WTC11 (cell line): ENCODE measurements at places on chromosomes 5 and 9. TPM values are rescaled to one million over a fixed set of nuclear protein-coding genes. Genes with fewer than 3 reads are reported as not detected.

GRCh38 chr9:78932849-78933627, 636.1 kb downstream of the PSAT1 start:
- H3K27me3 ChIP-seq: no peaks in the 10 kb centered on the region
- H3K27ac ChIP-seq: no peak overlapping the region
- H3K36me3 ChIP-seq: no peaks in the 10 kb centered on the region
- DNase-seq: no peak
- H3K4me1 ChIP-seq: no peaks in the 10 kb centered on the region
- no peak overlapping the region for H3K4me3 ChIP-seq

DNA sequence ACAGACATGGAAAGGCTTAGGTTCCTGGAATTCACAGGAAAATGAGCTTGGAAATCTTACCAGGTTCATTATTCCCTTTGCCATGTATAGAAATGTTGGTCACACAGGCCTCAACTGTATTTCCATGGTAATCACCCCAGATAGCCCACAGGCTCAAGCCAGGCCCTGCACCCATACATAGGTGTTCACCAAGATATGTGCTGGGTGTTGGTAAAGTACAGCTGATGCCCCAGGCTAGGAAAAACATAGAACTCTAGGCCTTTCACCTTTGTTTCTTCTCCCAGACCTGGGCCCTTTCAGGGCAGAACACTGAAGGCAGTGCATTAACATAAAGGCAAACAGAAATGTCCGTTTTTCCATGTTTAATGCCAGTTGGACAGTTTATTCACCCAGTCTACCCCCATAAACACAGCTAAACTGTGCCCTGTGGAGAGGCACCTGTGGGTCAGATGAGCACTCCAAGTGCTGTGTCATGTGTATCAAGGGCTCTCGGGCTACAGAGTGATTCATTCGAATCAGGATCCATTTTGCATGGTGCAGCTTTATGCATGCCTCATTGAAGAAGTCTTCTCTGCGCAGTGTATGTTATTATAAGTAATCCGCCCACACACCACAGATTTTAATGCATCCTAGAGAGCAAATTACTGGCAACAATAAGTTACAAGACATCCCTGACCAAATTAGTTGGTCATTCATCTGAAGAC, 93.4 kb upstream of the SLC30A5 start:
- H3K27ac ChIP-seq: no peak overlapping the region
- H3K36me3 ChIP-seq: peaks cover 10% of the 10 kb centered on the region; the same call in 1 of the 2 replicates
- peaks cover 14% of the 10 kb centered on the region for H3K4me1 ChIP-seq
- DNase-seq: no peak
- H3K4me3 ChIP-seq: no peak overlapping the region

DNA sequence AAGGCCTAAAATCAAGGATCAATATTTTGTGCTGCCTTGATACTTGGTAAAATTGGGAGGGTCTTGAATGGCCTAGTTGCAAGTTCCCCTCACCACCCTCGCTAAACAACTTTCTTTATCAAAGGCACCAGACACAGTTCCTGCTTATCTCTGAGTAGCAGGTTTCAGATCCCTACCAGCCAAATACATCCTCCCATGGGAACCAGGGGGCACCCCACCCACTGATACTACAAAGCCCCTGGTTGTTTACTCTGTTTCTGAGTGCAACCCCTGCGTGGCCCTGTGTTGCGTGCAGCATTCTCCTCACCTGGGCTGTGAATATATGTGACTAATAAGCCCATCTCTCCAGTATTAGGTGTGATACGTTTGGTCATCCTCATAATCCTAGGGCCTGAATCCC, 314.9 kb downstream of the DRD1 start:
- H3K27ac ChIP-seq: no peak overlapping the region
- H3K36me3 ChIP-seq: no peaks in the 10 kb centered on the region
- H3K27me3 ChIP-seq: no peaks in the 10 kb centered on the region; the same call in 1 of the 2 replicates

DNA sequence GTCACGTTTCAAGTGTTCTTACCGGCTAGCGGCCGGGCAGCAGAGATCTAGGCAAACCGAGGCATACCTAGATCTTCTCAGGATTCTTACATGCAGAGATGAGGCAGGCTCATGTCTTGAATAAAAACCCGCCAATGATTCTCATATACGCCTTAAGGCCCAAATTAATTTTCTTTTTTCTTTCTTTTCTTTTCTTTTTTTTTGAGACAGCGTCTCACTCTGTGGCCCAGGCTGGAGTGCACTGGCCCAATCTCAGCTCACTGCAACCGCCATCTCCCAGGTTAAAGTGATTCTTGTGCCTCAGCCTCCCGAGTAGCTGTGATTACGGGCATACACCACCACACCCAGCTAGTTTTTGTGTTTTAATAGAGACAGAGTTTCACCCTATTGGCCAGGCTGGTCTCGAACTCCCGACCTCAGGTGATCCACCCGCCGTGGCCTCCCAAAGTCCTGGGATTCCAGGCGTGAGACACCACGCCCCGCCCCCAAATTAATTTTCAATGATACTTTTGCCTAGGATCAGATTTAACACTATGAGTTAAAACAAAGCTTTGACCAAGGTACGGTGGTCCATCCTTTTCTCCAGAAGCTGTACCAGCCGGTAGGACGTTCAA, 1.5 kb downstream of the C9orf40 start:
- H3K4me1 ChIP-seq: peaks cover 27% of the 10 kb centered on the region
- no peak for DNase-seq
- H3K4me3 ChIP-seq: peak overlapping the region; percentile 96
- H3K36me3 ChIP-seq: peaks cover 3% of the 10 kb centered on the region; the same call in 1 of the 2 replicates
- H3K27me3 ChIP-seq: no peaks in the 10 kb centered on the region

DNA sequence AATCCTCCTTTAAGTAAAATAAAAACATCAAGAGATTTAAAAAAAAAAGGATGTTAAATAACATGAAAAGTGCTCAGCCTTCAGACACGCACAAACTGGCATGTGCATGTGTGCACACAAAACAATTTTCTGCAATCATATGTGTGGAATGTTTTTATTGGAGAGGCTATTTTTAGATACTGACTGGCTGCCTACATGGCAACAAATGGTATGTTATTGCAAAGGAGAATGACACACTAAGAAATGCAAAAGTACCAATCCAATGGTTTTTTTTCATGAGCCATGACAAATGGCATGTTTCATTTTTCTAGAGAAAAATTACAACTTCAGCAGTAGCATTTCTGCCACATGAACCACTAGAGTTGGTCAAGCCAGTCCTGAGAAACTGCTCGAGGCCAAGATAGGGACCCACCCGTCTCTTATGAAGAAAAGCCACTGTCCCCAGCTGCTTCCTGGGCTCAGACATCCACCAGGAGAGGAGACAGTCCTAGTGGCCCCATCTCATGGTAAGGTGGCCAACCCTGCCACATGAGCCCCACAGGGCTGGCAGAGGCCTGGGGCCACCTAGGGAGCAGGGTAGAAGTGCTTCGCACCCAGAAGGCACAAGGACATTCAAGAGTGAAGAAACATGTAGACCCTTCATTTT, 116.4 kb downstream of the MYO10 start:
- no peak overlapping the region for H3K27ac ChIP-seq
- H3K4me1 ChIP-seq: no peaks in the 10 kb centered on the region
- peaks cover 4% of the 10 kb centered on the region; the same call in 1 of the 2 replicates for H3K36me3 ChIP-seq
- no peak for DNase-seq
- no peaks in the 10 kb centered on the region for H3K27me3 ChIP-seq

DNA sequence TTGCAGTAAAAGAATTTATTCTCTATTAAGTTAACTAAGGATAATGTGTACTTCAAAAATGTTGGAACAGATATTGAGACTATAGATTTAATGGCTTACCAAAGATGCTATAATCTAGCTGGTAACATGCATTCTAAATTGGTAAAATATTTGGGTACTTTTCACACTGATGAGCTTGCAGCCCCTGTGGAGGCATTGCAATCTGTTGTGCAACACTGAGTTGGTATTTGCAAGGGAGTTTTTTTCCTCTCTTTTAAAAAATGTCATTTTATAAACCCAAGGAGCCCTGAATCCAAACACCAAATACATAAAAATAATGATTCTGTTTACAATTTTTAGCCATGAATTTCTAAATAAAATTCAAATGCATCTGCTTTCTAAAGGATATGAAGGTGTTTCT, 944.8 kb downstream of the DTWD2 start:
- H3K27ac ChIP-seq: no peak overlapping the region
- DNase-seq: no peak
- H3K27me3 ChIP-seq: no peaks in the 10 kb centered on the region
- H3K36me3 ChIP-seq: no peaks in the 10 kb centered on the region

- H3K4me3 ChIP-seq: no peak overlapping the region
- H3K27me3 ChIP-seq: no peaks in the 10 kb centered on the region
- H3K36me3 ChIP-seq: no peaks in the 10 kb centered on the region
- no peak overlapping the region for H3K27ac ChIP-seq
- DNase-seq: no peak
Measured at GRCh38 chr9:90580576-90580975, 62.0 kb downstream of the DIRAS2 start.

- H3K27ac ChIP-seq: peak overlapping the region; percentile 8; the same call in 1 of the 2 replicates
- peaks cover 26% of the 10 kb centered on the region for H3K36me3 ChIP-seq
- H3K4me3 ChIP-seq: no peak overlapping the region
- DNase-seq: no peak
Measured at GRCh38 chr9:86041311-86041741, 58.0 kb downstream of the GOLM1 start.

- no peaks in the 10 kb centered on the region for H3K27me3 ChIP-seq
- H3K27ac ChIP-seq: no peak overlapping the region
- no peak for DNase-seq
Measured at GRCh38 chr5:33438996-33439395, 1.8 kb upstream of the TARS1 start.

- no peak overlapping the region for H3K27ac ChIP-seq
- H3K4me1 ChIP-seq: no peaks in the 10 kb centered on the region
- no peak overlapping the region for H3K4me3 ChIP-seq
- H3K27me3 ChIP-seq: no peaks in the 10 kb centered on the region
- no peak for DNase-seq
Measured at GRCh38 chr5:61866930-61867329, 439.1 kb upstream of the KIF2A start.

GRCh38 chr5:159764283-159765134, 151.8 kb upstream of the ADRA1B start:
- H3K4me1 ChIP-seq: peaks cover 48% of the 10 kb centered on the region

GRCh38 chr5:94353605-94354004, 264.8 kb downstream of the KIAA0825 start:
- peaks cover 49% of the 10 kb centered on the region for H3K36me3 ChIP-seq
- no peak overlapping the region for H3K4me3 ChIP-seq
- H3K27me3 ChIP-seq: no peaks in the 10 kb centered on the region
- H3K27ac ChIP-seq: no peak overlapping the region
- H3K4me1 ChIP-seq: peaks cover 86% of the 10 kb centered on the region

DNA sequence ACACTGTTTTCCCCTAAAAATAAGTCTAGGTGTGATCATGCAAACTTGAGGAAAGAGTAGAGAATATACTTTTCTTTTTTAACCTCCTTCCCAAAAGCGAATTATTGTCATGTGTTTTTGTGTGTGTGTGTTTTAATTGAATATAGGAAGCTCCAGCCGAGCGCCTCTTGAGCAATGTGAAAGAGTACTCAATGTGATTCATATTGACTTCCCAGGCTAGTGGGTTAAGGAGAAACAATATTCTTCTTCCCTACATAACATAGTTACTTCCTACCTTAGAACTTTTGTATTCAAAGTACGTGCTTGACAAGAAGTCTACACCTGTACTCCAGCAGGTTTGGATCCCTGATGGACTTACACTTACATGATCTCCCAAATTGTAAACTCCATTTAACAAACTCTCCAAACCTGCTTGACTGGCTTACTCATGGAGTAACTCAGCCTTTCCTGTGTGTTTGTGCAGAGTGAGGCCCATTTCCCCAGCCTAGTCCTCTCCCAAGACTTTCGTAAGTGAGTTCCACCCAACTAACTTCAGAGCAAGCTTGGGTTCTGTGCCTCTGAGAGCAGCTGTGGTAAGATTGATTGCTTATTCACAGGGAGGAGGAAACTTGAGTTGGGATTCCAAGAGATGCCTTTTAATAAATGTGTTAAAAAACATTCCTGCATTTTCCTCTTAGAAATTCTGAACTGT, 9.3 kb downstream of the SLC28A3 start:
- H3K4me3 ChIP-seq: no peak overlapping the region
- no peak for DNase-seq
- H3K27me3 ChIP-seq: no peaks in the 10 kb centered on the region
- peaks cover 8% of the 10 kb centered on the region; the same call in 1 of the 2 replicates for H3K36me3 ChIP-seq
- peaks cover 17% of the 10 kb centered on the region for H3K4me1 ChIP-seq
- H3K27ac ChIP-seq: peak overlapping the region; percentile 35; the same call in 1 of the 2 replicates

DNA sequence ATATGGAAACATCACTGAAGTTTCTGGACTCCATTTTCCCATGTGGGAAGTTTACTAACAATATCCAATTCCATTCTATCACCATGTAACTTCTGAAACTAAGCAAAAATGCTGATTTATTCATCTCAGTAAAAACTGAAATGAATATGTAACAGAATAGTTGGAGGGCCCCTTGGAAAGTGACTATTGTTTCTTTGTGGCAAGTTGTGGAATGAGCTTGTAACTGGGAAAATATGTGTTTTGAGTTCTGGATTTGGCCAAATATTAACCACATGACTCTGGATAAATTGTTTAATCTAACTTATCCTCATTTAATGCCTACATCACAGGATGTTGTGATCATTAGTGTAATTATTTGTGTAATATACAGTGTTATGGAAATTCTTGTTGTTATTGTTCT, 619.3 kb downstream of the TLE4 start:
- H3K4me3 ChIP-seq: no peak overlapping the region
- no peak for DNase-seq
- no peak overlapping the region for H3K27ac ChIP-seq
- H3K4me1 ChIP-seq: peaks cover 13% of the 10 kb centered on the region
- H3K27me3 ChIP-seq: no peaks in the 10 kb centered on the region
- H3K36me3 ChIP-seq: no peaks in the 10 kb centered on the region

DNA sequence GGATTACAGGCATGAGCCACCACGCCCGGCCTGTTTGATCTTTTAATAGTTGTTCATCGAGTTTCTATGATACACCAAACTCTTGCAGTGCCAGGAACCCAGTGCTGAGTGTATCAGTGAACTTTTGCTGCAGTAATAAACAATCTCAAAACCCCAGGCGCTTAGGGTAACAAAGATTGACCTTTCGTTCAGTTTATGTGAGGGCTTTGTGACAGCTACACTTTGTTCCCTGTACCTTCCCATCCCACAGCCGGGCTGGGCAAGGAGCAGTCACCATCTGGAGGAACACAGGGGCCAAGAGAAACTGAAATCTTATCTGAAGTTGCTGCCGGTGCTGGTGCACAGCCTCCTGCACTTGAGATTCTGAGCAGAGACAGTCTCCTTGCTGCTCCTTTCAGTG, 17.2 kb upstream of the WNK2 start:
- H3K27ac ChIP-seq: no peak overlapping the region
- no peaks in the 10 kb centered on the region for H3K4me1 ChIP-seq
- no peak for DNase-seq
- H3K4me3 ChIP-seq: no peak overlapping the region

Gene DMRT3
- not detected in 3 replicates for total RNA-seq

Gene MED22
- 51.2 to 59.5 TPM (median 55.3 TPM) in 3 replicates for total RNA-seq

Gene GFPT2
- 124 to 138 TPM (median 136 TPM) in 3 replicates for total RNA-seq

Gene EXD3
- total RNA-seq: 20.4 to 23.1 TPM (median 21.2 TPM) in 3 replicates

Gene QRFP
- not detected in 3 replicates for total RNA-seq

Gene SLCO4C1
- 5.4 to 6.2 TPM (median 6.0 TPM) in 3 replicates for total RNA-seq

Gene ZFP2
- total RNA-seq: 1.0 to 2.0 TPM (median 1.7 TPM) in 3 replicates

Gene ADAMTSL1
- total RNA-seq: 0.94 to 1.3 TPM (median 1.2 TPM) in 3 replicates

Gene COL15A1
- total RNA-seq: 0.22 to 0.44 TPM (median 0.39 TPM) in 3 replicates

Gene CCDC192
- 0.52 to 0.69 TPM (median 0.53 TPM) in 3 replicates for total RNA-seq
